ENCODE measurements at places on chromosomes 7 and 10.

GRCh38 chr10:59708816-59709394 lies 745 bp downstream of the SLC16A9 start:
- DNase-seq = no peak

DNA sequence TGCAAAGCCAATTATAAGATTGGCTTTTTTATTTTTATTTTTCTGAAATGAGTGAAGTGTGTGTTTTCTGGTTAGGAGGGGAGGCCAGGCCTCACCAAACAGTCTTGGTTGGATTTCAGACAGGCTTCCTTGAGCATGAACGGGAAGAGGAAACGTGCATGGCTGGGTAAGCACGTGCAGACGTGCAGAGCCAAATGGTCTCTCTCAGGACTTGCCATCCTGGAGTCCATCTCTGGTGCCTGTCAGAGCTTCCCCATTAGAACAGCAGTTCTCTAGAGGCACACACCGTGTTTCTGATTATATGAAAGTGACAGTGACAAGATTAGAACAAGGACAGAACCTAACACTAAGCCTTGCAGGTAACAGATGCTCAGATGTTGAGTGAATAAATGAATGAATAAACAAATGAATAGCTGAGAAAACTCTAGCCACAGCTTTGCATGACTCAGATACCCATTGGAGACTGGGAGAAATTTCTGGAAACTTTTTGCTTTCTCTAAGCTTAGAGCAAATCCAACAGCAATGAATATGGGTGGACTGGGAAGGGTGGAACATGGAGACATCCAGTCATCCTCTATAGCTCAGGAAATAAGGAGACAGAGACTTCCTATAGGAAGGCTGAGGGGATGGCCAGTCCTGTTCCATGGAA lies 11.8 kb upstream of the CALD1 start:
- no peak for DNase-seq

- DNase-seq = no peak
Measured at GRCh38 chr7:111841596-111842205, 279.4 kb upstream of the IMMP2L start.

DNA sequence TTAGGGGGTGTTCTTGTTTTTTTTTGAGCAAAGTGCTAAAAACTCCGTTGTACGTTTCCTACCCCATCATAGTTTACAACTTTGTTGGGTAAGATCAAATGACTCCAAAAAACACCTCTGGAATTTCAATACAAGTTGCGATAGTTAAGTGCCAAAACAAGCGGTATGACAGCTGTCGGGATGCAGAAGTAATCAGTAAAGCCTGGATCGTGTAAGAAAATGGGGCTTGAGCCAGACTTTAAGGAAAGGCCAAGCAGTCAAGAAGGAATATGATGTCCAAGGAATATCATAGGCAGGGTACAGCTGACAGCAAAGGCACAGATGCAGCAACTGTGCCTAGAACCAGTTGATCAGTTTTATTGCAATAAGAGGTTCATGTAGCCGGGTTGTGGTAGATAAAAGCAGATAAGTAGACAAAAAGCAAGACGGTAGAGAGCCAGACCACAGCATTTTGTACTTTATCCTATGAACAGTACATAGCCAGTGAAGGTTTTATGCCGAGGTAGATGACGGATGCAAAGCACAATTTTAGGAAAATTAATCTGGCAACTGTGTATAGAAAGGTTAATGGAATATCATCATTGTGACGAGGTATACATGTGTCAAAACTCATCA lies 45.5 kb downstream of the UBE2H start:
- DNase-seq = no peak

DNA sequence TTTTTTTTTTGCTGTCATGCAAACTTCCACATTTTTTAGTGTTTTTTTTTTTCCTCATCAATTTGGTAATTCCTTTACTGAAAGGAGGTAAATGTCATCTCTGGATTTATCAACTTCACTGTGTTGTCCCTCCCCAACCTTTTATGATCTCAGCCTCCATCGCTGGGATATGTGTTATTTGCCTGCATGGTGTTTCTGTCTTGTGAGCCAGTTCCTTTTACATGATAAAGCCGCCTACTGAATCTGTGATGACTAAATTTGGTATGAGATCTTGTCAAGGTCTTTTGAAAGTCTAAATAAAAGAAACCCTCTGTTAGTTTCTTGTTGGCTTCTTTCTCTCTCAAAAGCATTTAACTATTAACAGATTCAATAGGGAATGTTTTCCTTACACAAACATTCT lies 39.3 kb downstream of the TAS2R41 start:
- no peak for DNase-seq

- no peak for DNase-seq
Measured at GRCh38 chr10:77609781-77610272, 27.8 kb downstream of the KCNMA1 start.

- no peak for DNase-seq
Measured at GRCh38 chr7:95097291-95097690, 189.9 kb downstream of the PPP1R9A start.

DNA sequence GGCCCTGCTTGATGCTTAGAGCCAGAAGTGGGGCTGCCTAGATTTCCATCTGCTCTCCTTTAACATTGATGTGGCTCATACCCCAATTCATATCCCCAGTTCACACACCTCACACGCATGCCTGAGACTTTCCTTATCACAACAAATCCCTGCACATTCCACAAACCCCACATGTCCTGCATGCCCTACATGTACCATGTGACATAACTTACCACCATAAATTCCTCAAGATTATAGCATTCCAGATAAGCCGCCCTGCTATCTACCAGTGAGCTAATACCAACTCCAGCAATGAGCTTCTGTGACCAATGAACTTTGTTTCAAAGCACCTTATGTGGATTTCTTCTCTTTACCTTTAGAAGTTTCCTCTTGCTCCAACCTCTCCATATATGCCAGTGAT lies 104.7 kb upstream of the RAB11FIP2 start:
- DNase-seq = no peak

- no peak for DNase-seq
Measured at GRCh38 chr7:10468908-10469307, 504.8 kb upstream of the PHF14 start.

GRCh38 chr7:157585113-157585861 lies 248.5 kb downstream of the DNAJB6 start:
- no peak for DNase-seq

GRCh38 chr10:99930731-99931550 lies 78.8 kb downstream of the DNMBP start:
- no peak for DNase-seq

GRCh38 chr7:136134503-136134902 lies 157.3 kb upstream of the MTPN start:
- DNase-seq = no peak

- DNase-seq = no peak
Measured at GRCh38 chr10:46552526-46553237, 3.8 kb downstream of the GPRIN2 start.

DNA sequence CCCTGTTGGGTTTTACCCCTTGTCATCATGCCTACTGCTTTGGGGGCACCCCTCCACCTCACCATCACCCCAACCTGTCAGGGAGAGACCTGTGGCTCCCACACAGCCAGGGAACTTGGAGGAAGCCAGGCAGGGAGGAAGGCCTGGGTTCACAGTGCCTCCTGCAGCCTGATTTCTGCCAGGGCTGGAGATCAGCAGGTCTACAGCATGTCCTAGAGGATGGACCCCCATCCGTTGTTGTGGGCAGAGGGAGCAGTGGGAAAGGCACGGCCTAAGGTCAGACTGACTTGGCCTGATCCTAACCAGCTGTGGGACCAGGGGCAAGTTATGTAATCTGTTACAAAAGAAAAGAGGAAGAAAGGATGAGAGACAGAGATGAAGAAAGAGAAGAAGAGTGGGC lies 28.2 kb downstream of the ZCCHC24 start:
- DNase-seq = no peak

- DNase-seq = no peak
Measured at GRCh38 chr10:132679217-132679595, 106.7 kb downstream of the NKX6-2 start.

DNA sequence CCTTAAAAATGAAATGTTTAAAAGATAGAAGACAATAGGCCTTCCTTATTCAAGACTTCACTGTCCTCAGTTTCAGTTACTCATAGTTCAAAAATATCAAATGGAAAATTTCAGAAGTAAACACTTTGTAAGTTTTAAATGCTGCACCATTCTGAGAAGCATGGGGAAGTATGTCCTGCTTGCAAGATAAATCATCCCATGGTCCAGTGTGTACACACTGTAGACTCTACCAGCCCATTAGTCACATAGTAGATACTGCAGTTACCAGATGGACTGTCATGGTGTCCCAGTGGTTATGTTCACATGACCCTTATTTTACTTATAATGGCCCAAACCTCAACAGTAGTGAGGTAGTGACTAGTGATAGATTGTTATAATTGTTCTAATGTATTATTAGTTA lies 69.5 kb downstream of the PTPN12 start:
- DNase-seq = no peak

GRCh38 chr10:28279878-28280277 lies 23.0 kb downstream of the MPP7 start:
- DNase-seq = no peak

- DNase-seq = no peak
Measured at GRCh38 chr7:12949060-12949931, 261.9 kb downstream of the ARL4A start.

GRCh38 chr10:125054669-125055268 lies 105.6 kb downstream of the CTBP2 start:
- no peak for DNase-seq

GRCh38 chr7:121484089-121484763 lies 88.1 kb upstream of the FAM3C start:
- DNase-seq = no peak

DNA sequence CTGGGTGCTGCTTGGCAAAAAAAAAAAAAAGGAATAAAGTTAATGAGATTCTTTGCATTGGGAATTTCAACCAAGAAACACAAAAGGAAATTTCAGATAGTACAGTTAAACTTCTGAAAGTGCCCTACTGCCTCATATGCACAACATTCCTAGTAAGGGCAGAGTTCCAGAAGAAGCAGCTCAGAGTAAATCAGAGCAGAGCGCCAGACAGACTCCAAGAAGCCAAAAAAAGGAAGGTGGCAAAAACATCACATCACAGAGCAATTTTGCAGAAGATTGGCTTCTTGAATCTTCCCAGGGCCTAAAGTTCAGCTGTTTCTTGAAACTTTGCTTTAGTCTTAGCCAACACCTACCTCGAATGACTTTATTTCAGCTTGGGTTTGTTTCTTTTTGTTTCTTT lies 544.1 kb downstream of the XPNPEP1 start:
- DNase-seq = no peak

- DNase-seq = no peak
Measured at GRCh38 chr10:118729200-118729599, 25.6 kb downstream of the CACUL1 start.

DNA sequence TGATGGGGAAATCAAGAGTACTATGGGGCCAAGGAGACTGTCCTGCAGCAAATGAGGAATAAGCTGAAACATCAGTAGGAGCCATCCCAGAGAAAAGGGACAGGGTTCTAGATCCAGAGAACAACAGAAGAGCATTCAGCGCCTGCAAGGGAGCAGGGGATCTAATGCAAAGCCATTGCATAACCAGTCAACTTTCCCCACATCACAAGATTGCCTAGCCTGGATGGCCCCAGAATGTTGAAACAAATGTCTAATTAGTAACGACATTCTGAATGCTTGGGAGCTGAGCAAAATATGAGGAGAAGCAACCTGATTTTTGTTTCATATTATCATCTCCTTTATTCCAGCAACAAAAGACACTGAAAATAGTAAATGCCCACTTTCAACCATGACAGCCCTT lies 2.7 kb upstream of the MPP7 start:
- no peak for DNase-seq

DNA sequence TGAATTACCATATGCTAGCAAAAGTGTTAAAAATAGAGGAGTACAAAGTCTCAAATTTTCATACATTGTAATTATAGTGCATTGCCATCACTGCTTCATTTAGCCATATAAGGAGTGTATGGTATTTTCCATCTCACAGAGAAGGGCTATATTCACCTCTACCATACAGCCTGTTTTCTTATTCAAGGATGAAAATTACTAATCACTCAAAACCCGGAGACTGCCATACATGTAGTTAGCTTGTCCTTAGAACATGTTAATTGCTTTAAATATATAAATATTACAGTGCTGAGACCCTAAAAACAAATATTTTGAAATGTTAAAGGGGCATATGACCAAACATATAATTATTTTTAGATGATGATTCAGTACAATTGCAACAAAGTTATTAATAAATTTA lies 49.4 kb downstream of the CPEB3 start:
- no peak for DNase-seq

DNA sequence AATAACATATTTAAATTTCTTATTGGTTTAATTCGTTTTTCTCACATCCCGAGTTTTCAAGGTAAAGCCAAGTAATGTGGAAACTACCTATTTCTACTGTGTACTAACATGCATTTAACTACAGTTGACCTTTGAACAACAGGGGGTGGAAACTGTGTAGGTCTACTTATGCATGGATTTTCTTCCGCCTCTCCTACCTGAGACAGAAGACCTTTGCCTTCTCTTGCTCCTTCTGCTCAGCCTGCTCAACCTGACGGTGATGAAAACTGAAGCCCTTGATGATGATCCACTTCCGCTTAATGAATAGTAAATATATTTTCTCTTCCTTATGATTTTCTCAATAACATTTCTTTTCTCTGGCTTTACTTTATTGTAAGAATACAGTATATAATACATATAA lies 18.5 kb downstream of the MEOX2 start:
- DNase-seq = no peak

- no peak for DNase-seq
Measured at GRCh38 chr10:61628151-61628874, 34.4 kb upstream of the CABCOCO1 start.

- no peak for DNase-seq
Measured at GRCh38 chr10:106519376-106520030, 645.0 kb downstream of the SORCS1 start.

GRCh38 chr10:46255801-46256747 lies 30.7 kb upstream of the ANTXRL start:
- DNase-seq = no peak

GRCh38 chr7:80821771-80822319 lies 97.0 kb downstream of the SEMA3C start:
- DNase-seq = no peak

DNA sequence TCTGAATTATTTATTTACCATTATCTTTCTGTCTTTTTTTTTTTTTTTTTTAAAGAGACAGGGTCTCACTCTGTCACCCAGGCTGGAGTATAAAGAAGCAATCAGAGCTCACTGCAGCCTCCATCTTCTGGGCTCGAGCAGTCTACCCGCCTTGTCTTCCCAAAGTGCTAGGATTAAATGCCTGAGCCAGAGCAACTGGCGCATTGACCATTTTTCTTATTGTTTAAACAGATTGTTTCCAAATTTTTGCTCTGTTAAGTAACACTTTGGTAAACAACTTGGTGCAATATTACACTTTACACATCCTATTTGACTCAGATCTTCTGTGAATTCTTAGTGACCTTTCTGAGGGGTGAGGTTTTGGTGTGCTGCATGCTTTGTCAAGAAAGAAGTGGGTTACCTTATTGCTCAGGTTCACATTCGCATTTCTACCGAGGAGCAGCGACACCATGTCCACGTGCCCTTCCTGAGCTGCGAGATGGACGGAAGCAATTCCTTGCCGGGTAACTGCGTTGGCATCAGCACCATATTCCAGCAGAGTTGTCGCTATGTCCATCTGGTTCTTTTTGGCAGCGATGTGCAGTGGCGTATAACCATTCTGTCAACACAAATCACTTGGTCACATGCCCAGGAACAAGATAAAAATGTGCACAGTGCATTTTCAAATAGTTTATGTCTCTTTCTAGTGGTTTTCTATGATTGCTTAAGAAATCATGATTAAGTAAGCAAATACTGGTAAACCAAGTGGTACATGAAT lies 203.2 kb downstream of the ANK3 start:
- DNase-seq = no peak

- no peak for DNase-seq
Measured at GRCh38 chr10:57262892-57263291, 901.8 kb upstream of the ZWINT start.

- no peak for DNase-seq
Measured at GRCh38 chr10:30727524-30727923, 98.0 kb upstream of the LYZL2 start.

Data from stimulated activated CD4-positive, alpha-beta T cell treated with anti-CD3 and anti-CD28 coated beads, Interleukin-1b, Interleukin-23, amount 100 ng/mL, for 1 hour (primary cell).